Activated CD4-positive, alpha-beta memory T cell treated with anti-CD3 and anti-CD28 coated beads for 36 hours (primary cell): ENCODE measurements at places on chromosomes 1 and 21.
A peak's percentile ranks its signal among the peaks of the same experiment; 100 is the strongest.

GRCh38 chr1:118963456-118964430 lies 24.4 kb downstream of the TBX15 start:
- no peak for DNase-seq

DNA sequence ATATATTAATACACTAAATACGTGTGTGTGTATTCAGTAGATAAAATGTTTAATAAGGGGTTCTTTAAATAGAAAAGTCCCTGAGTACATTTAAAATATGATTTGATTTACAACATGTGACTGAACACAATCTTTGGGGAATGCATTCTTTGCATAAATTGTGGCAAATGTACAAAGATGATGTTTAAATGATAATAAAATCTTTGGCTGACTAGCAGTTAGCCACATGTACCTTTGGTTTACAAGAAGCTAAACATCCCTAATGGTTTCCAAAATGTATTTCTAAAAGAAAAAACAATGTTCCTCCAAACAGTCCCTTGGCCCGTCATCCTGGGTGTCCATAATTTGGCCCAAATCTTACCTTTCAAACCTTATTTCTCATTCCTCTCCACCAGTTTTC lies 106.4 kb upstream of the MARK1 start:
- no peak for DNase-seq

DNA sequence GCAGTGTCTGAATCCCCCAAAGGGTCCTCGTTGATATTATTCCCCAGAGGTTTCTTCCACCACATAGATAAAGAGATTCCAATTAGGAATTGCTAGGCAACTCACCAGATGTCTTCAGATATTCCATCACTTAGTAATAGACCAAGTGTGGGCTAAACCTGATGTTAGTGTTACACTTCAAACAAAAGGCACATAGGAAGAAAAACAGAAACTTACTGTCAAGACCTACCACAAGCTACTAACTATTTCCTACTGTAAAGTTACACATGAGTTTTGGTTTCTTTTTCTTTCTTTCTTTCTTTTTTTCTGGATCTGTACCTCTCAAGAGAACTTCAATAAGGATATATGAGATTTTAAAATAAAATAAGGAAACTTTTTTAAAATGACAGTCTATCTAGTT lies 879.1 kb upstream of the NEGR1 start:
- no peak for DNase-seq

- DNase-seq, result no peak
Observed at GRCh38 chr1:104671684-104672353, 922.1 kb downstream of the AMY1C start.

GRCh38 chr1:23696335-23696989 lies 4.9 kb downstream of the RPL11 start:
- no peak for DNase-seq

DNA sequence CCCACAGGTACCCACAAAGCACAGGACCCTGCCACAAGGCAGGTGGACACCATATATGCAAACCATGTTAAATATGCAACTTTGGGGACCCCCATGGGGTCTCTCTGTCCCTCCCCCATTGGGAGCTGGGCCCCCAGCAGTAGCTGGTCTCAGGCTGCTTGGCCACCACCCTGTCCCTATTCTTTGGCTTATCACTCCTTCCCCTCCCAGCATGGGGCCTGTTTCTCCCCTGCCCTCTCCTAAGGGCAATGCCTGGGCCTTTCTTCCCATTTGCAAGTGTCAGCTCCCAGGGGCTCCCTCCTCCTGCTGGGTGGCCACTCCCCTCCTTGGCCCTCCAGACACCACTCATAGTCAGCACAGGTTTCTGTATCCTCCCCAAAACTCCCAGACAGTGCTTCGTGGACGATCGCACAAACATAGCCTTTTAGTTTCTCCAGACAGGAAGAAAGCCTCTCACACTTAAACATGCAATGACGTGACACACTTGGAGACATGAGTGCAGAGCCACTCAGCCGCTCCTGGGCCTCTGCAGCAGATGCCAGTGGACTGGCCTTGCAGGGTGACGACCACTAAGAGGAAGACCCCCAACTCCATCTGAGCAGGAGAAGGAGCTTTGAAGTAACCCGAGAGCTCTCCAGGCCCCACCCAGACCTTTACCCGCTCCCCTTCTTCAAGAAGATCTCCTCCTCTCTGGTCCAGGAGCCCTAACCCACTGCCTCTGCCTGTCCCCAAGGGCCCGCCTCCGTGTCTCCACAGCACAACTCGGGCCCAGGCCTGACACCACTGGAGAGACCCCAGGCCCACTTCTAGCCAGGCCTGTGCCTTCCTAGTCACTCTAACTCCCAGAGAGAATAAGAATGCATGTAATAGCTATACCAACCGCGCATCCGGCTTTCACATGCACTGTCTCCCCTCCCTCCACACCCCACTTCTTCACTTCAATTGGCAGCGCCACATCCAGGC lies 22.9 kb downstream of the CITED4 start:
- DNase-seq, result no peak

GRCh38 chr1:33364565-33364918 lies 43.6 kb upstream of the A3GALT2 start:
- DNase-seq, result no peak

- no peak for DNase-seq
Observed at GRCh38 chr21:29939104-29939923, 482 bp downstream of the GRIK1 start.

DNA sequence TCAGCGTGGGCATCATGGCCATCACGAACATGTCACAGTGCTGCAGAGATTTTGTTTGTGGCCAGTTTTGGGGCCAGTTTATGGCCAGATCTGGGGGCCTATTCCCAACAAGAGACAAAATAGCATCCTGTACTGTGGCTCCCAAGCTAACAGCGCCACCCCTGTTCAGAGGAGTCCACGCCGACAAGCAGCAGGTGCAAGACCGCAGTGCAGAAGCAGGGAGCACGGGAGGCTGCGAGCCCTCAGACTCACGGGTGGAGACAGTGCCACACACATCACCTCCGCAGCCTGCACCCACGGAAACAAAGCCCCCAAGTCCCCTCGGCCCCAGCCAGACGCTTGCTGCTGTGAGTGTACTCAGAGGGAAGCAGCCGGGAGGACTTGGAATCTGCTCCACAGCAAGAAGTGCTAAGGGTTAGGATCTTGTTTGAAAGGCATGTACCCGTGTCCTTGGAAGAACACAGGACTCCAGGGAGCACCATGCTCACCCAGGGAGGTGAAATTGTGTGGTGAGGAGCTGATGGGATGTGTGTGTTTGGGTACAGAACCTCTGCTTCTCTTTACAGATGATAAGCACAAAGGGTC lies 7.1 kb downstream of the TCP10L start:
- DNase-seq, result peak; percentile 40

DNA sequence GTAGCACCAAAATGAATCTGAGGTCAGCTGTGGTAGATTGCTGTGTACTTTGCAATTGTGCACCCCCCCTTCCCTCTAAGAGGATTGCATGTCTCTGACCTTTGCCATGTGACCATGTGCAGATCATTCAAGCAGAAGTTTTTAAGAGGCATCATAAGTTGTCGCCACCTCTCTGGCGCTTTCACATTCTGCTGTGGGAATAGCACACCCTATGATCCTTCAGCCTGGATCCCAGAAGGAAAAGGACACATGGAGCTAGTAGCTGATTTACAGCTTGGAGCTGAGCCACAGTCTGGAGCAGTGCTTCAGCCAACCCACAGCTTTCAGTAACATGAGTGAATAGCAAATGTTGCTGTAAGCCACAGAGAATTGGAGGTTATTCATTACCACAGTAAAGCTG lies 158.5 kb downstream of the TSEN15 start:
- no peak for DNase-seq

DNA sequence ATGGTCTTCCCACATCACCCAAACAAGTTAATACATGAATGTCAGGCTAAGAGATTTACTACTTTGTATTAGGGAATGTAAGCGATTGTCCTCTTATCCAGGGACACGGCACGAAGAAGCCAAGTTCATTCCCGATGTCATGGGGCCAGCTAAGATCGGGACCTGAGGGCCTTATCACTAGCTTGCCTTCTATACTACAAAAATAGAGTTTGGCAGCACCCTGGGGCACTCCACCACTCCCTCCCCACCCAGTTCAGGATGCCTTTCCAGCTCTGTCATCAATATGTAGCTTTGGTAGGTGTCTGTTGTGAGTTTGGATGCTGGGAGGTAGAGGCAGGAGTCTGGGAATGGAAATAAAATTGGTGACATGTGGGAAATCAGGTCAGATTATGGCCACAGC lies 197.5 kb downstream of the ATG4C start:
- no peak for DNase-seq

DNA sequence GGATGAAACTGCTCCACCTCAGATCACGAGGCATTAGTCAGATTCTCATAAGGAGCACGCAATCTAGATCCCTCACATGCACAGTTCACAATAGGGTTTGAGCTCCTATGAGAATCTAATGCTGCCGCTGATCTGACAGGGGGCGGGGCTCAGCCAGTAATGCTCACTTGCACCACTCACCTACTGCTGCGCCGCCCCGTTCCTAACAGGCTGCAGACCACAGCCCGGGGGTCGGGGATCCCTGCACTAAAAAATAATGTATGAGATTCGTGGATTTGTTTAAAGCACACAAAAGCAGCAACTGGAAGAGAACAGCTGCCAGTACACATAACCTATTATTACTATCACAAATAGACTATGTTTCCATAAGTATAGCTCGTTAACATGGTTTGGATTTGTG lies 72.9 kb downstream of the HLCS start:
- DNase-seq, result no peak

- no peak for DNase-seq
Observed at GRCh38 chr21:45889961-45890360, 91.6 kb upstream of the COL6A1 start.

DNA sequence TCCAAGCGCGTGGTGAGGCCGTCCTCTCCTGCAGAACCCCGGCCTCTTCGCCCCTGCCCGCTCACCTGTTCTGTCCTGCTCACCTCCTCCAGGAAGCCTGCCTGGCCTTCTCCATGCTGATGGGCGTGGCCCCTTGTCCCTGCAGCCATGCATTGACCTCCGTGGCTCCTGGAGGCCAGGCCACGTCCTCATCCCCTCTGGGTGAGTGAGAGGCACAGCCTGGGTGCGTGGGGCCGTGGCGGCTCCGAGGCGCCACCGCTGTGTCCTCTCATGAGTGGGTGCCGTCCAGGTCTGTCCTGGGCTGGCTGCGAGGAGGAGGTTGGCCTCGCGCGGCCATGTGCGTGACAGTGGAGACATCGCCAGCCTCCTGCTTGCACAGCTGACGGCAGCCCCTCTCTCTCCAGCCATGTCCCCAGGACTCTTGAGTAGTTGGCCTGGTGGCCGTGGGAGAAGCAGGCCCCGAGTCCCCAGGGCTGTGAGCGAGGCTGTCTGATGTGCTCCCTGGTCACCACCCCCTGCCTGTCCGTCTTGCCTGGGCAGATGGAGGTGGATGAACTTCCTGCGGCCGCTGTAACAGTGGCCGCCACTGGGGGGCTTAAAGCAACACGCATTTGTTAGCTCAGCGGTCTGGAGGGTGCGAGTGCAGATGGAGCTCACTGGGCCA lies 58.1 kb downstream of the PRKCZ start:
- DNase-seq, result no peak

DNA sequence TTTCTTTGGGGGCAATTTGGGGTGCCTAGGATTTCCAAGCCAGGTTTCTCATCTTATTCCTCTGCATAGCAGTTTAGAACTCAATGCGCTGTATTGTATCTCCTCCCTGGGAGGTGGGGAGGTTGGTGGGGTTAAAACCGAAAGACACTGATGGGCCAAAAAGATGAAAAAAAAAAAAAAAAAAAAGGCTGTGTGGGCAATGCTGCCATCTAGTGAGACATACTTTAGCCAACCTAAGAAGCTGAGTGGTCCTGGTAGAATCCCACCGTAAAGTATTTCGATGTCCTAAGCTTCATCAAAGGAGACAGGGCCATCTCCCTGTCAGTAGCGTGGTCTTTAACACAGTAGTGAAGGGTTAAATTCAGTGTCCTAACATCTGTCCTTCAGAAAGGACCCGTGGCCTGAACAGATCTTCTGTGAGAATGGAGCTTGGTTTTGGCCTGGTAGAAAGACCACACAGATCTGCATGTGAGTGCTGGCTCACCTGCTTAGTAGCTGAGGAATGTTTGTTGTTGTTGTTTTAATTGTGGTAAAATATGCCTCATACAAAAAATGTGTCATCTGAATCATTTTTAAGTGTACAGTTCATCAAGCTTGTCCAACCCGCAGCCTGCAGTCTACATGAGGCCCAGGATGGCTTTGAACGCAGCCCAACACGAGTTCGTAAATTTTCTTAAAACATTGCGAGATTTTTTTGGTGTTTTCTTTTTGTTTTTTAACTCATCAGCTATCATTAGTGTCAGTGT lies 226.2 kb downstream of the KIF26B start:
- no peak for DNase-seq

DNA sequence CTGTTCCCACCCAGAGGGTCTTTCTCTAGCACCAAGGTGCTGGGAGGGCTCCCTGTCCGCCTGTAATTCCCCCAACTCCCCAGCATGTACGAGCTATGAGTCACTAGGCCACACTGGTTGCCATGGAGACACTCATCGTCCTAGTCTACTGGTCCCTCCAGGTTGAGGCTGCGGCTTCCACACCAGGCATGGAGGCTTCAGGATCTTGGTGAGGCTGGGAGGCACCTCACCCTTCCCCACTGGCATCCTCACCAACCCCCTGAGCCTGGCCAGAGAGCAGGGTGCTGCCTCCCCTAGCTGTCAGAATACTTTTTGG lies 75.6 kb upstream of the KAZN start:
- no peak for DNase-seq

DNA sequence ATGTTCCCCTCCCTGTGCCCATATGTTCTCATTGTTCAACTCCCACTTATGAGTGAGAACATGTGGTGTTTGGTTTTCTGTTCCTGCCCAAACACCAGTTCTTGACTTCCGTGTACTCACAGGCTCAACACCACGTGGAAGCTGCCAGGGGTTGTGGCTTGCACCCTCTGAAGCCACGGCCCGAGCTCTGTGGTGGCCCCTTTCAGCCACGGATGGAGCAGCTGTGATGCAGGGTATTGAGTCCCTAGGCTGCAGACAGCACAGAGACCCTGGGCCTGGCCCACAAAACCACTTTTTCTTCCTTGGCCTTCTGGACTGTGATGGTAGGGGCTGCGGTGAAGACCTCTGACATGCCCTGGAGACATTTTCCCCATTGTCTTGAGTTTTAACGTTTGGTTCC lies 111.6 kb downstream of the SYT14 start:
- DNase-seq, result no peak

DNA sequence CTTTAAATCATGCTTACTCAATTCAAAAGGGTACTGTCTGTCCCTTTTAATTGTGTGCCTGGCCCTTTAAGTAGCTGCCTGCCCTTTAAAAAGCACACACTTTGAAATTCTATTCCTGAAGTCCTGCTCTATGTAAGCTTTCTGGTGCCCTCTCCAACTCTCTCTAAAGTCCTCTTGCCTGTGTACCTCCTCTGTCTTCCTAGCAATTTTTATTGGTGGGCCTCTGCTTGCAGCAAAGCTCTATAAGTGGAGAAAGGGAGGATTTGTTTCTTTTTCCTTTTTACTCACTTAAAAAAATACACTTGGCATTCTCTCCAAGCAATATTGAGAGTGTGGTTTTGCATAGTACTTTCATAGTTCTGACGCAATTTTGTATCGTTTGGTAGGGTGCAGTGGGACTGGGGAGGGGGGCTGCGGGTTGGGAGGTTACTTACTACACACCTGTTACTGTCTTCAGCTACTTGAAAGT lies 135.4 kb downstream of the LMO4 start:
- peak; percentile 11 for DNase-seq

GRCh38 chr1:119870917-119871596 lies 25.3 kb downstream of the ADAM30 start:
- DNase-seq, result peak; percentile 73
